ENCODE measurements at places on chromosomes 2 and 18.

DNA sequence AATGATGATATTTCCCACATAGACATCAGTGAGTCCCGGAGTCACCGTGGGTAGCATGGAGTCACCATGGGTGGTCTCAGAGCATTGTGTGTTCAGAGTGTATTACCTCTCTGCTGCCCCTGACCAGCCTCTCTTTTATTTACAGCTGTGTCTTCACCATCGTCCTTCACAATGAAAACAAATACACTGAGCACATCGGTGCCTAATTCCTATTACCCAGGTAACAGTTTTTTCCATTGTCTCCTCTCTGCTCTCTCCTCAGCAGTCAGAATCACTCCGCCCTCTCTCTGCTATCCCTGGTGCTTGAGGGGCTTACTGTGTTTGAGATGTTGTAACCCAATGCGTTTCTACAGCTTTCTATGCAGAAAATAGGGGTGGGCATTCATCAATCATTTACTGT lies 361.5 kb upstream of the RAB12 start:
- DNase-seq, result no peak

GRCh38 chr18:24660956-24661355 lies 200.5 kb downstream of the HRH4 start:
- no peak for DNase-seq

DNA sequence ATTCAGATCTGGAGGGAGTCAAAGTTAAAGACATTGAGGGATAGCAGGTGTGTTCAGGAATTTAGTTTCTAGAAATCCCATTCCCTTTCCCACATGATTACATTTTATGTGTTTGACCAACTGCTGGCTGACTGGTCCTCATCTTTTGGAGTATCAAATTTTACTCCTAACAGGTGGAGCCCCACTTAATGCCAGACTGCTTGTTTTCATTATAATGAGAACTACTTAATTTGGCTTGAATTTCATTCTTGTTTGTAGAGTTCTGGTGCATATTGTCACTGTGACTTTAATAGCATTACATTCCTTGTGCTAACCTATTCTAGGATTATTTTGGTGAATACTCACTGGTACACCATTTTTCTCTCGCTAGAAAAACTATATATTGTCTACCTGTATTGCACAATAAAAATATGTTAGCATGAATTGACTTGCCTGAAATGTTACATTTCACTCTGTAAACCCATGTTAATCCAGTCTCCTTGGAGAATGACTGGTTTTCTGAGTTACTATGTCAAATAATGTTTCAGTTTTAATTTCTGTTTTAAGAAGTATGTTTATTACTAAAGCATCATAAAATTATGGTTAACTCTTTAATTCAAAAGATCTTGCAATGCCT lies 98.2 kb downstream of the TANC1 start:
- no peak for DNase-seq

GRCh38 chr2:19847486-19847885 lies 54.3 kb downstream of the TTC32 start:
- DNase-seq, result no peak

GRCh38 chr18:5285326-5285725 lies 10.2 kb downstream of the ZBTB14 start:
- DNase-seq, result no peak

- no peak for DNase-seq
Observed at GRCh38 chr2:168317282-168317681, 69.9 kb upstream of the STK39 start.

DNA sequence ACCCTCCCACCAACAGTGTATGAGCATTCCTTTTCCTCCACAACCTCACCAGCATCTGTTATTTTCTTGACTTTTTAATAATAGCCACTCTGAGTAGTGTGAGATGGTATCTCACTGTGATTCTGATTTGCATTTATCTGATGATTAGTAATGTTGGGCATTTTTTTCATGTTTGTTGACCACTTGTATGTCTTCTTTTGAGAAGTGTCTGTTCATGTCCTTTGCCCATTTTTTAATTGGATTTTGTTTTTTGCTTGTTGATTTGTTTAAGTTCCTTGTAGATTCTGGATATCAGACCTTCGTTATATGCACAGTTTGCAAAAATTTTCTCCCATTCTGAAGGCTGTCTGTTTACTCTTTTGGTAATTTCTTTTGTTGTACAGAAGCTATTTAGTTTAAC lies 59.1 kb downstream of the SP100 start:
- DNase-seq, result no peak

- DNase-seq, result no peak
Observed at GRCh38 chr2:200749631-200750322, 61.9 kb upstream of the BZW1 start.

GRCh38 chr2:141063406-141063805 lies 1067.4 kb downstream of the LRP1B start:
- no peak for DNase-seq

- no peak for DNase-seq
Observed at GRCh38 chr18:39205565-39206195, 1640.1 kb upstream of the CELF4 start.

GRCh38 chr18:10846657-10847407 lies 302.5 kb downstream of the PIEZO2 start:
- no peak for DNase-seq

DNA sequence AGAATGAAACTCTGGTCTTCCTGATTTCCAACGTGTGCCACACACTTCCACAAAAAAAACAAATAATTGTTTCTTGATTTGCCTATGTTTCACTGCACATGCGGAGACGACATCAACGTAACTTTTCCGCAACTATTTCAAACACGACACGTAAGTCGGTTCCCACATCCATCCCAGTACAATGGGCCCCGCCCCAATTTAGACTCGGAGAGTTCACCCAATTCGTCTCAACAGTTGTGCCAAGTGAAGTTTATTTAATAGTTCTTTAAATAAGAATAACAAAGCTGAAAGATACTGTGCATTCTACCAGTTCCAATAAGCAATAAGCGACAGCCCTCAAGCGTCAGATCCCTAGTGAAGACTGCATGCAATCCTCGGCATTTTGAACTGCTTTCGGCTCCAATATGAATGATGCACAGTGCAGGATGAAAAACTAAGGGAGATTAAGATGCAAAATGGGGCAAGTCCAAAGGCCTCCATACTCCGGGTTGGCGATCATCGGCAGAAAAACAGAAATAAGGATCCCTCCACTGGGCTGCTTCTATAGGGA lies 664 bp downstream of the CCT4 start:
- no peak for DNase-seq

GRCh38 chr2:239438995-239439753 lies 38.4 kb upstream of the HDAC4 start:
- DNase-seq, result no peak

- no peak for DNase-seq
Observed at GRCh38 chr18:32612651-32613050, 142.0 kb upstream of the GAREM1 start.

- peak; percentile 29 for DNase-seq
Observed at GRCh38 chr2:29520001-29520400, 401.4 kb downstream of the ALK start.

DNA sequence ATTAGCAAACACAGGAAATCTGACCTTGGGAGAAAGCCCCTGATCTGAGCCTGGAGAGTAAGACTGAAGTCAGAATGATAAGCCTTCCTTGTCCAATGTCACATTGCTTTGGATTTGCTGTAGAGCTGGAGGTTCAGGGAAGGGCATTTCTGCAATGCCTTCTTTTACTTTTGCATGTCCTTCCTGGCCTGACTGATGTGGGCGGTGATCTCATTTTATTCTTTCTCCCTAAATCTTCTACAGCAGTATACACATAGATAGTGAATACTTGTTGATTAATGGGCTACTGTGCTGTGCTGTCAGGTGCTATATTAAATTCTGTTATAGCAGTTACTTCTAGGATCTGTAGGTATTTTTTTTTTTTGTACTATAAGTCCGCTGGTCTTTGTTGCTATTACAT lies 62.6 kb downstream of the PLCL1 start:
- no peak for DNase-seq

DNA sequence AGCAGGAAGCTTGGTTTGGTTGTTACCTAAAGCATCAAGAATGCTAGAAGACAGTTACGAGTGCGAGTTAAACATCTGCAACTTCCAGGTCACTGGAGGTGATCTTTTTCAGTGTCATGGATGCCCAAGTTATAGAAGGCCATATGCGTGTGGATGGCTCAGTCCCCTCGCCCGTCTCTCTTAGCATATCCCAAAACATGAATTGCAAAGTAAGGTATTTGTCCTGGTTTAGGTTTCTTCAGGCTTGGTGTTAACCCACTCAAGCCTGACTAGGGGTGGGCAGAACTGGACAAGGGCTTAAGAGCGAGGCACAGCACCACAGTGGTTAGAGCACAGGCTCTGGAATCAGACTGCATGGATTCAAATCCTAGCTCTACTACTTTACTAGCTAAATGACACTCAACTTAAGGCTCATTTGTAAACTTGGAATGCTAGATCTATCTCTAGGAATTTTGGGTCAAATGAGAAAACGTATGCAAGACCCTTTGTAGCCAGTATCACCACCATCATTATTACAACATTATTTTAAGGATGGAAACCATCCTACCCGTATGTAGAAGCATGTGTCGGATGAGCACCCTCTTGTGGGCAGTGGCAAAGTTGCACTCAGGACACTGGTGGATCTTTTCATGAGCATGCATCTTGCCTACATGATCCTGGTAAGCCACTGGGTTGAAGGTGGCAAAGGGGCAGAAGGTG lies 11.2 kb downstream of the ZNF142 start:
- DNase-seq, result no peak

GRCh38 chr2:55871637-55872036 lies 51.9 kb downstream of the EFEMP1 start:
- DNase-seq, result no peak

GRCh38 chr2:31729442-31730092 lies 148.8 kb upstream of the SRD5A2 start:
- DNase-seq, result no peak

GRCh38 chr2:235851828-235852525 lies 316.2 kb downstream of the GBX2 start:
- DNase-seq, result no peak

- DNase-seq, result no peak
Observed at GRCh38 chr2:176574484-176575236, 305.4 kb downstream of the MTX2 start.

GRCh38 chr2:145682546-145683157 lies 1162.7 kb upstream of the ZEB2 start:
- no peak for DNase-seq

DNA sequence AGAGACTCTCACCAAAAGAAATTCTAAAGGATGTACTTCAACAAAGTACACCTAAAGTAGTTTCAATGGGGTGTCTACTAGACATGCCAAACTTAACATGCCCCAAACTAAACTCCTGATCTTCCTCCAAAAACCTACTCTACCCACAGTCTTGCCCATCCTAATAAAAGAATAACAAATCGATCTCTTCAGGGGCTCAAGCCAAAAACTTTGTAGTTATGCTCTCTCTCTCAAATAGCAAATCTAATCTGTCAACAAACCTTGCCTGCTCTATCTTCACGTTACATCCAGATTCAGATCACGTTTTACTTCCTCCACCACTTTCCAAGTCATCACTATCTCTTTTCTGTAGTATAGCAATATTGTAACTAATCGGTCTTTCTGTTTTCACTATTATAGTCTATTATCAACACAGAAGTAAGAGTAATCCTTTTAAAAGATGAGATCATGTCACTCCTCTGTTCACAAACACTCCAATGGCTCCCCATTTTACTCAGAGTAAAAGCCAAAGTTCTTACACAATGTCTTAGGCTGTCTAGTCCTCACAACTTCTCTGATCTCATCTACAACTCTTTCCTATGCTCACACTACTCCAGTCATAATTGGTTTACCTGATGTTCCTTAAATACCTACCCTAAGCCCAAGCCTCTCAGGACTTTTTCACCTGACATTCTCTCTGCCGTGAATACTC lies 79.9 kb downstream of the THADA start:
- DNase-seq, result no peak

DNA sequence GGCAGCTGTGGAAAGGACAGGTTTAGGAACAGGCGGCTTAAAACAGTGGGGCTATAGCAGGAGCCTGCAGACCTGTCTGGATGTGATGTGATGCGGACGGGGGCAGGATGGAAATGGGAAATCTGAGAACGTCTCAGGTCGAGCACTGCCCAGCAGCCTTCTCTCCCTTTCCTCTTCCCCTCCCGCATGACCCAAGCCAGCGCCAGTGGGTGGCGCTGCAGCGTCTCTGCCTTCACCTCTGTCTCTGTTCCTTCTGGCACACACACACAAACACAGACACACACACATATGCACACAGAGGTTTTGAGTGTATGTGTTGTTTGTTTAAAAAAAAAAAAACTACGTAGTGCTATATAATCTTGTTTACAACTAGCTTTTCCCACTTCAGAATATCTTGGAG lies 82.0 kb upstream of the SLC66A3 start:
- no peak for DNase-seq

DNA sequence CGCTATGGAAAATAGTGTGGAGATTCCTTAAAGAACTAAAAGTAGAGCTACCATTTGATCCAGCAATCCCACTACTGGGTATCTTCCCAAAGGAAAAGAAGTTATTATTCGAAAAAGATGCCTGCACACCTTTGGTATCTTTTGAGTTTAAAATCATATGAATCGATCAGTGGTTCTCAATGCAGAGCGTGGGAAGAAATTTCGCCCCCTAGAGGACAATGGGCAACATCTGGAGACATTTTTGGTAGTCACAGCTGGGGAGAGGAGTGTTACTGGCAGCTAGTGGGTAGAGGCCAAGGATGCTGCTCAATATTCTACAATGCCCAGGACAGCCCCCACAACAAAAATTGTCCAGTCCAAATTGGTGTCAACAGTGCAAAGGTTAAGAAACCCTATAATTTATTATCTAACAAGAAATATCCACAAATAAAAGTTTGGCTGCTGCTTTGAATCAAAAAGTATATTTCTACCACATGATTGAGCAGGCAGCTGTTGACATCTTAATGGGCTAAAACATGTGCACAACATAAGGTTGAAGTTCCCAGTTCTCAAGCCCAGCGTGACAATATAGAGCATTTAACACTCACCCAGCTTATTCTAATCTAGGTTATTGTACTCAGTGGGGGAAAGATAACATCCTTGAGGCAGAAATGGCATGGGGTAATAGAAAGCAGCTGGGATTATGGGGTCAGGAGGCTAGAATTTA lies 425.7 kb downstream of the LRATD1 start:
- DNase-seq, result no peak

DNA sequence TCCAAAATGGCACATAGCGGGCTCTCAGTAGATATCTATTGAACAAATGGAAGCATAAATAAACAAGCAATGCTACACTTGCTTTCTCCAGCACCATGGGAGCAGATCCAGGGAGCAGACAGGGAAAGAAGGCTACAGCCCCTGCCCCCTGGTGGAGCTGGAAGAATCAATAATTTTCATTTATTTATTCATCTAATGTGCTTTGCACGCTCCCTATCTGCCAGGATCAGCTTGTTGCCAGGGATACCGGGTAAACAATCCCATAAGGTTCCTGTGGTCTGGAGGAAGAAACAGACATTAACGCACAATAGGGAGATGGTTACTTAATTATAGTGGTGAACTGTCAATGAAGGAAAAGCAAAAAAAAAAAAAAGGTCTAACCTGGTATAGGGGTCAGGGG lies 40.1 kb upstream of the CLASP1 start:
- DNase-seq, result no peak
